ENCODE measurements at places on chromosomes 5 and 9.

- DNase-seq: no peak
These were observed 166.4 kb downstream of the FAM170A start for GRCh38 chr5:119795768-119796167.

GRCh38 chr5:87347841-87348240 is 64.9 kb downstream of the CCNH start:
- DNase-seq: no peak

- no peak for DNase-seq
These were observed 186.7 kb upstream of the NR4A3 start for GRCh38 chr9:99635032-99635431.

DNA sequence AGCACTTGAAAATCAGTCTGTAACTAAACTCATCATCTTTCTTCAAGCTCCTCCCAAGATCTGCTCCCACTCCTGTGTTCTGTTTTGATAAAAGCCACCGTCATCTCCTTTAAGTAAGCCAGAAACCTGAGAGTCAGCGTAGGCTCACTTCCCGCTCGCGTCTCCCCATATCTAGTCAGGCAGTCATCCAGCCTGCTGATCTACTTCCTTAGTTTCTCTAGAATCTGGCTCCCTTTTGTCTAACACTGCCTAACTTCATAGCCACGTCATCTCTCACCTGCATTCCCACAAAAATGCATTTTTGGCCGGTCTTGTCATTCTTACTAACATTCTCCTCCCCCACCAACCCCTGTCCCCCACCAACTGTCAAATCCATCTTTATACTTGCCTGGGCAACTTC is 3.0 kb upstream of the TJP2 start:
- DNase-seq: no peak

Measured in stimulated activated CD4-positive, alpha-beta T cell treated with anti-CD3 and anti-CD28 coated beads, Interleukin-1b, Interleukin-23, amount 100 ng/mL, for 24 hours (primary cell).